ENCODE measurements at places on chromosomes 16 and 17. TPM values are rescaled to one million over a fixed set of nuclear protein-coding genes. Genes with fewer than 3 reads are reported as not detected.
A peak's percentile ranks its signal among the peaks of the same experiment; 100 is the strongest.

- H3K4me1 ChIP-seq, result peaks cover 18% of the 10 kb centered on the region
- peak; percentile 67 for DNase-seq
- H3K36me3 ChIP-seq, result peaks cover 32% of the 10 kb centered on the region
Measured at GRCh38 chr17:3843935-3844516, 2.0 kb downstream of the NCBP3 start.

DNA sequence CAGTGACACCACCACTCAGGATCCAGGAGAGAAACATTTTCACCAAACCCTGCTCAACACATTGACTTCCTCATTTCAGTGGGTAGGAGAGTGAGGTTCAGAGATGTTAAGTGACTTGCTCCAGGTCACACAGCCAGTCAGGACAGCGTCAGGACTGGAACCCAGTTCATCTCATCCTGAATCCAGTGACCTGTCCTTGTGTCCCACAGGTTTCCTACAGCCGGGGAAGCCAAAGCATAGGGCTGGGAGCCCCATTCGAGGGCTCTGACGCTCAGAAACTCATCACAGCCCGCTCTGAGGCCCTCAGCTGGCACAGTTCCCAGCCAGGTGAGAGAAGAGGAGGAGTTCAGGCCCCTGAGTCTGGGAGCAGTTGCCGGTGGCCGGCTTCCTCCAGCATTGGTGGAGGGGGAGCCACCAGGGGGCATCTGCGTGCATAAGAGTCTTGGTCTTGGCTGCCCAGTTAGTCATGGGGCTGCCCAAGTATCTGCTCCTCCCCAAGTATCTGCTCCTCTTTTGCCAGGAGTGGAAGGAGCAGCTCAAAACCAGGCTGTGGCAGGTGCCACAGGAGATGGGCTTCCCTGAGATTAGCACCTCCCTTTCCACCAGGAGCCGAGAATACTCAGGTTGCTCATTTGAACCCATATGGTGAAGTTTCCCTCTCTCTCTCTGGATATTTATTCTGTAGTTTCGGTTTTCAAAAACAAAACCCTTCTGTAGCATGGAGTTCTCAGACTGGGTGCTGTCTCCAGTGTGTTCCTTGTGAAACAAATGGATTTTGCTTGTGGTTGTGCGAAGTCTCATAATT lies 56.0 kb downstream of the TNFRSF13B start:
- H3K4me3 ChIP-seq, result no peak overlapping the region
- no peak overlapping the region for H3K27ac ChIP-seq
- DNase-seq, result peak; percentile 74
- no peaks in the 10 kb centered on the region for H3K36me3 ChIP-seq
- peaks cover 9% of the 10 kb centered on the region for H3K4me1 ChIP-seq
- no peaks in the 10 kb centered on the region for H3K27me3 ChIP-seq

GRCh38 chr16:70576431-70577255 lies 53.0 kb downstream of the SF3B3 start:
- peaks cover 28% of the 10 kb centered on the region for H3K36me3 ChIP-seq
- peaks cover 14% of the 10 kb centered on the region for H3K4me1 ChIP-seq
- peak overlapping the region; percentile 78 for H3K27ac ChIP-seq
- no peaks in the 10 kb centered on the region for H3K27me3 ChIP-seq
- no peak for DNase-seq

DNA sequence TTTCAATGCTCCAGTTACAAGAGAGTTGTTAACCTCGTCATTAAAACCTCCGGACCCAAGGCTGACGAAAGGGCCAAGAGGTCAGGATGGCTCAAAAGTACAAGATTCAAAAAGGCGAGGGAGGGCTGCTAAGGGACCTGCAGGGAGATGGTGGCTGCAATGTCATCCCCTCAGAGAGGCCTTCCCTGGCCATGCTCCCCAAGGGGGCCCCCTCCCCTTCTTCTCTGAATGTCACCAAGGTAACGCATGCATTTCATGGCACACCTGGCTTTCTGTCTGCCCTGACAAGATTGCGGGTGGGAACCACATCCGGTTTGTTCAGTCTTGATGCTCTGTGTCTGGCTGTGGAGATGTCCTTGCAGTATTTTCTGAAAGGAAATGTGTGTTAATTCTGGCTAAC lies 89.9 kb downstream of the C16orf78 start:
- H3K27me3 ChIP-seq, result peaks cover 18% of the 10 kb centered on the region
- H3K27ac ChIP-seq, result no peak overlapping the region
- H3K4me1 ChIP-seq, result peaks cover 17% of the 10 kb centered on the region
- DNase-seq, result no peak

DNA sequence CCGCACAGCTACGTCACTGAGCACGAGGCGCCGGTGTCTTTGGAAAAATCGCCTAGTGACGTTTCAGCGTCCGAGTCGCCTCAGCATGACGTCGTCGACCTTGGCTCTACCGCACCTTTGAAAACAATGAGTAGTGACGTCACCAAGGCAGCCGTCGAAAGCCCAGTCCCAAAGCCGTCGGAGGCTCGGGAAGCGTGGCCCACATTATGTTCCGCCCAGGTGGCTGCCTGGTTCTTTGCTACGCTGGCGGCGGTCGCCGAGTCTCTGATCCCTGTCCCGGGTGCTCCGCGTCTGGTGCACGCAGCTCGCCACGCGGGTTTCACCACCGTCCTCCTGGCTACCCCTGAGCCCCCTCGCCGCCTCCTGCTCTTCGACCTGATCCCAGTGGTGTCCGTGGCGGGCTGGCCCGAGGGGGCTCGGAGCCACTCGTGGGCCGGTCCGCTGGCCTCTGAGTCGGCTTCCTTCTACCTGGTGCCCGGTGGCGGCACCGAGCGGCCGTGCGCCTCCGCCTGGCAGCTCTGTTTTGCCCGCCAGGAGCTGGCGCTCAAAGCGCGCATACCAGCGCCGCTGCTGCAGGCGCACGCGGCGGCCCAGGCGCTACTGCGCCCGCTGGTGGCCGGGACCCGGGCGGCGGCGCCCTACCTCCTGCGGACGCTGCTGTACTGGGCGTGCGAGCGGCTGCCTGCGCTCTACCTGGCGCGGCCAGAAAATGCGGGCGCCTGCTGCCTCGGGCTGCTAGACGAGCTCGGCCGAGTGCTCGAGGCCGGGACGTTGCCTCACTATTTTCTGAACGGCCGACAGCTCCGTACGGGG lies 1.5 kb downstream of the TMEM102 start:
- H3K36me3 ChIP-seq, result no peaks in the 10 kb centered on the region
- H3K4me3 ChIP-seq, result peak overlapping the region; percentile 90
- peaks cover 17% of the 10 kb centered on the region for H3K27me3 ChIP-seq
- peak overlapping the region; percentile 98 for H3K27ac ChIP-seq
- peaks cover 24% of the 10 kb centered on the region for H3K4me1 ChIP-seq

- no peak for DNase-seq
- no peaks in the 10 kb centered on the region for H3K36me3 ChIP-seq
- H3K4me3 ChIP-seq, result no peak overlapping the region
- H3K27me3 ChIP-seq, result no peaks in the 10 kb centered on the region
- peak overlapping the region; percentile 37 for H3K27ac ChIP-seq
Measured at GRCh38 chr17:50614471-50615051, 20.1 kb upstream of the ABCC3 start.

DNA sequence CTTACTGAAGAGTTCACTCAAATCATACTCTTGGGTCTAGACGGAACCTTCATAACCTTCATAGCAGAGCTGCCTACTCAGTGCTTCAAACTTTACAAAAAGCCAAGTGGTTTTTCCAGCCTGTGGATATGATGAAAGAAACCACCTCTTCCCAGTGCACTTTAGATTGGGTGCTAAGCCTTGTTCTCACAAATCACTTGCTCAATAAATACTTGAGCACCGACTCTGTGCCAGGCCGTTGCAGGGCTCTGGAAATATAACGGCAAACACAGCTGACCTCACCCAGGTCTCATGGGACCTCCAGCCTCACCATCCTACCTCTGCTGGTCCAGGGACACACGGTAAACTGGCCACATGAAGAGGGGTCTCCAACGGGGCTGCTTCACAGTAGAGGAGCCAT lies 35.7 kb downstream of the CDRT4 start:
- H3K27me3 ChIP-seq, result peaks cover 3% of the 10 kb centered on the region
- no peak overlapping the region for H3K27ac ChIP-seq
- H3K4me3 ChIP-seq, result no peak overlapping the region

DNA sequence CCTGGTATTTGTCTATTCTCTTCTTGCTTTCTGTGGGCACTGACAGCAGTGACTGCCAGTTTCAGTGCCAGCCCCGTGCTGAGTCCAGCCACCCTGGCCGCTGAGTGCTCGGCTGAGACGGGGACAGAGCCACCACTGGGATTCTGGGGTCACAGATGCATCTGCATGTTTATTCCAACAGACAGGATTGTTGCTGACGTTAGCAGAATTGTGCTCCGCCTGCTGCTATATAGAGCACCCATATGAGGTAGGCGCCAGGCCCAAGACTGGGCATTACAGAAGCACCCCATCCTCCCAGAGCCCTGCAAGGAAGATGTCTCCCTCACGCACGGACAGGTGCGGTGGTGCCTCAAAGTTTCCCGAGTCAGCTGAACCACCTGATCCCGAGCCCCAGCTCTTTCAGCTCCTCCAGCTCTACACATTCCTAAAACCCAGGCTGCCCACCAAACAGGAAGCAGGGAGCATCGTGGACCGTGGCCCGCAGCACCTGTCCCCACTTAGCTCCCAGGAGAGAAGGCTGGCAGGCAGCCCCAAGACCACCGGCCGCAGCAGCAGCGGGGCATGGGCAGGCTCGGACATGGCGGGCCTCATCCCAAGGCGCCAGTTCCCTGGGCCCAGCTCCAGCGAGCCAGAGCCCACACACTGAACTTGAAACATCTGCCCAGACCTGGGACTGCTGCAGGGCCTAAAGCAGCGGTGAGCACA lies 44.9 kb upstream of the RASD1 start:
- no peak overlapping the region for H3K4me3 ChIP-seq
- no peaks in the 10 kb centered on the region for H3K36me3 ChIP-seq
- peaks cover 4% of the 10 kb centered on the region for H3K4me1 ChIP-seq
- no peak for DNase-seq

Gene TBX21
- total RNA-seq, result 0.18 TPM
